AG04449 (cell line): ENCODE measurements at places on chromosomes 2 and 18.

DNA sequence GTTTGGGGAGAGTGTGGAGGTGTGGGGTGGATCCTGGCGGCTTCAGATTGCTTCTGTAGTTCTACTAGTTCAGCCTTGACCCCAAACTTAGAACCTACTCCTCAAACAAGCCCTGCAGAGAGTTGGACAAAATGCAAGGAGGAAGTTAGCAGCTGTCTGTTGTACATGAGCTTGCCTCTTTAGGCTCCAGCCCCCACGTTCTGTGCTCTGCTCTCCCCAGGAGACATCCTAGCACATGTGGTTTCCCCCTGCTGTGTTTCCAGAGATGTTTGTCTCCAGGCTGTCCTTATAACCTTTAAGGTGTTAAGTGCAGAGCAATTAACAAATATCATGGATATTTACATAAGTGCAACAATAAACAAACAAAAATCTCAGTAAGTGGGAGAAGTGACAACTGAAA is 111.1 kb downstream of the ACOXL start:
- DNase-seq, result no peak

GRCh38 chr2:75246441-75247167 is 47.3 kb upstream of the TACR1 start:
- DNase-seq, result no peak

- no peak for DNase-seq
These were observed 60.9 kb upstream of the OSR1 start for GRCh38 chr2:19419211-19419880.

DNA sequence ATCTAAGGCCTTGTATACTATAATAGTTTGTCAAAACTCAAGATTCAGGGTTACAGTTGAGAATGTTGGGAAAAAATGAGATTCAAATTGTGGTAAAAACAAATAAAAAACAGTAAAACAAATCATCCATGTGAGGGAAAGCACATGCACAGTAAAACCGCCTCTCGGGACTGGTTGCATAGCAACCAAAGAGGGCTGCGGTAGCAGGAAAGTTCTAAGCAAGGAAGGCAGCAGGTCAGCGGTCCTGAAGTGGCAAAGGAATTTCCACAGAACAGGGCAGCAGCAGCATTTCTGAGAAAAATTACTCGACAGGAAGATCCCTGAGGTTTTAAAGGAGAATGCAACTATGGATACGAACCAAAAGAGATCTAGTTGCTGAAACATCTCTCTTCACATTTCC is 93.7 kb downstream of the DYNAP start:
- no peak for DNase-seq

GRCh38 chr2:215531284-215531683 is 95.4 kb upstream of the FN1 start:
- no peak for DNase-seq

DNA sequence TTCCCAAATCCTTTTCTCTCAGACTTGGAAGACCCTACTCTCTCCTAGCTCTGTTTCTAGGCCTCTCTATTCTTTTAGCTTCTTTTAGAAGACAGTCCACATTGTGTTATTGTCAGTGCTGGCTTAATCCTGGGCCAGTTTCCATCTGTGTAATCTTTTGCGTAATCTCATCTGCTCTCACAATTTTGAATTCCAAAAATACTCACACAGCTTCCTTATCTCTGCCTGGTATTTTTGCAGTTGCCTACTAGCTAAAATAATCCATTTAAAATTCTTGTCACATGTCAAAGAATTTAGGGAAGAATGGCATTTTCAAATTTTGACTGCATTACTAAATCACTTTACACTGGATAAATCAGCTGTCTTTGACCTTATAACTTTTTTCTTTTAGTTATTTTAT is 200.6 kb upstream of the MEX3C start:
- DNase-seq, result no peak

DNA sequence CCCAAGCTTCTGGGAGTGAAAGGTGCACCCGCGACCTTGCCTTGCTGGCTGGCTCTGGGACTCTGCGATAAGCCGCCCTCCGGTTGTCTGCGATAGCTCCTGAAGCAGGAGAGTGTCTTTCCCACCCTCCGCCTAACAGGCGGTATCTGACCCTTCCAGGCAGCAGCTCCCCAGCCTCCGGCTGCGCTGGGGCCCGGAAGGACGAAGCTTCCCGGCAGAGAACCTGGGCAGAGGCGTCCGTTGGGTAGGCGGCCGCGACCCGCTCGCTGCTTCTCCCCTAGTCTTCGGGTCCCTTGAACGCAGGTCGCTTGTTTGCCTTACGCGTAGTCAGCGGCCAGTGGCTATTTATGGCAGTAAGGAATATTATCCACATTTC is 446 bp upstream of the RHBDD1 start:
- DNase-seq, result no peak

DNA sequence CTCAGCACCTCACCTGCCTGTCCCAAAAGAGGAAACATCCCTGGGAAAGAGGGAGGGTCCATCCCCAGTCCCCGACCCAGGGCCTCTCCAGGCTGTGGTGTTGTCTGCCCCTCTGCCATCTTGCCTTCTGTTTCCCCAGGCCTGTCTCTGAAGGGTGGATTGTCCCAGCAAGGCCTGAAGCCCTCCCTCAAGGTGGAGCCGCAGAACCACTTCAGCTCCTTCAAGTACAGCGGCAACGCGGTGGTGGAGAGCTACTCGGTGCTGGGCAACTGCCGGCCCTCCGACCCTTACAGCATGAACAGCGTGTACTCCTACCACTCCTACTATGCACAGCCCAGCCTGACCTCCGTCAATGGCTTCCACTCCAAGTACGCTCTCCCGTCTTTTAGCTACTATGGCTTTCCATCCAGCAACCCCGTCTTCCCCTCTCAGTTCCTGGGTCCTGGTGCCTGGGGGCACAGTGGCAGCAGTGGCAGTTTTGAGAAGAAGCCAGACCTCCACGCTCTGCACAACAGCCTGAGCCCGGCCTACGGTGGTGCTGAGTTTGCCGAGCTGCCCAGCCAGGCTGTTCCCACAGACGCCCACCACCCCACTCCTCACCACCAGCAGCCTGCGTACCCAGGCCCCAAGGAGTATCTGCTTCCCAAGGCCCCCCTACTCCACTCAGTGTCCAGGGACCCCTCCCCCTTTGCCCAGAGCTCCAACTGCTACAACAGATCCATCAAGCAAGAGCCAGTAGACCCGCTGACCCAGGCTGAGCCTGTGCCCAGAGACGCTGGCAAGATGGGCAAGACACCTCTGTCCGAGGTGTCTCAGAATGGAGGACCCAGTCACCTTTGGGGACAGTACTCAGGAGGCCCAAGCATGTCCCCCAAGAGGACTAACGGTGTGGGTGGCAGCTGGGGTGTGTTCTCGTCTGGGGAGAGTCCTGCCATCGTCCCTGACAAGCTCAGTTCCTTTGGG is 47.2 kb downstream of the BOLA3 start:
- DNase-seq, result no peak

DNA sequence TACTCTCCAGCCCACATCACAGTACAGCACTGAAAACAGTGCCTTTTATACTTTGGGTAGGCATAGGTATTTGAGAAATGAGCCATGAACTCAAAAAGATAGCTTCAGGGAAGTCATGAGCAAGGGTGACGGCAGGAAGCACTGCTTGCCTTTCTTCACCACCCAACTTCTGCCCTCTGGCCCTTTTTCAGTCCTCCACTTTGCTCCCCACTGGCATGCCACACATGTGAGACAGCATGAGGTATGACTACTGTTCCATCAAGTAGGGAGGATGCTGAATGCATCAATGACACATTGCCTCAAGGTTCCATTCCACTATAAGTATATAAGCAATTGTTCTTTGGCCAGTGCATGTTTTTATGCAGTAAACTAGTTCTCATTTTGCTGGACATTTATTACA is 373.0 kb downstream of the NRXN1 start:
- DNase-seq, result no peak

- no peak for DNase-seq
These were observed 17.8 kb upstream of the GPR75 start for GRCh38 chr2:53877556-53877955.

GRCh38 chr2:162887087-162887486 is 48.5 kb upstream of the KCNH7 start:
- no peak for DNase-seq

- no peak for DNase-seq
These were observed 21.0 kb upstream of the TGFA start for GRCh38 chr2:70574618-70575017.

- no peak for DNase-seq
These were observed 176.6 kb downstream of the SH3RF3 start for GRCh38 chr2:109305490-109306167.

- no peak for DNase-seq
These were observed 3.1 kb downstream of the EGR4 start for GRCh38 chr2:73290049-73290839.

- no peak for DNase-seq
These were observed 619.5 kb upstream of the FANCL start for GRCh38 chr2:58860586-58860985.

DNA sequence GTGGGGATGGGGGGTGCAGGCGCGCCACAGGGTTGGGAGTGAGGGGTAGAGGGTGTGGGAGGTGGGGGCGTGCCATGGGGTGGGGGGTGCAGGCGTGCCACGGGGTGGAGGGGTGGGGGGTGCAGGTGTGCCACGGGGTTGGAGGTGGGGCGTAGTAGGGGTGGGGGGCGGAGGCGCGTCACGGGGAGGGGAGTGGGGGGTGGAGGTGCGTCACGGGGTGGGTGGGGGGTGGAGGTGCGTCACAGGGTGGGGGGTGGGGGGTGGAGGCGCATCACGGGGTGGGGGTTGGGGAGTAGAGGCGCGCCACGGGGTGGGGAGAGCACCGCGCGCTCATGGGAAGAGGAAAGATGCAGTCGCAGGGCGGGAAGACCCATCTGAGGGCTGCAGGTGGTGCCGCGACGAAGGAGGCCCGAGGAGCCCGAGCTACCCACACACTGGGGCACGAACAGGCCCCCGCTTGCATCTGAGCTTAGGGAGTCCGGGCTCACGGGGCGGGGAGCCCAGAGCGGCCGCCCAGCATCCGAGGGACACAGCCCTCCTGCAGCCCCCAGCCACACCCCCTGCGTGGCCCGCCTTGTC is 37.5 kb downstream of the SNED1 start:
- no peak for DNase-seq

GRCh38 chr2:203744091-203744490 is 37.7 kb downstream of the CD28 start:
- no peak for DNase-seq

- no peak for DNase-seq
These were observed 80.2 kb upstream of the NFU1 start for GRCh38 chr2:69517410-69517809.

DNA sequence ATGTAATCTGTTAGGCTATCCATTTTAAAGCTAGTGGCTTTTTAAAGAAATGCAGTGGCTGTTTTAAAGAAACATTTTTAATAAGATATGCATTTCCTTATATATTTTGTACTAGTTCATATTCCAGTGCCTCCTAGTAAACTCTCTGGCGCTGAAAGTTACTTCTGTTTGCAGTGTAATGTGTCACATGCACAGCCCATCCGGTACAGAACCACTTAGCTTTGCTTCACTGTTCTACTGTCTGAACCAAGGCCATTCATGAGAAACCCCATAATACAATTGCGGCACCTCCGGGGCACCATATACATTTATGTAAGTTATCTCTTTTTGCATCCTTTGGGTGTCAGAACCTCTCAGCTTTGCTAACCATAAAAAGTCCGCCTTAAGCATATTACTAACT is 114.6 kb upstream of the KCTD1 start:
- no peak for DNase-seq

DNA sequence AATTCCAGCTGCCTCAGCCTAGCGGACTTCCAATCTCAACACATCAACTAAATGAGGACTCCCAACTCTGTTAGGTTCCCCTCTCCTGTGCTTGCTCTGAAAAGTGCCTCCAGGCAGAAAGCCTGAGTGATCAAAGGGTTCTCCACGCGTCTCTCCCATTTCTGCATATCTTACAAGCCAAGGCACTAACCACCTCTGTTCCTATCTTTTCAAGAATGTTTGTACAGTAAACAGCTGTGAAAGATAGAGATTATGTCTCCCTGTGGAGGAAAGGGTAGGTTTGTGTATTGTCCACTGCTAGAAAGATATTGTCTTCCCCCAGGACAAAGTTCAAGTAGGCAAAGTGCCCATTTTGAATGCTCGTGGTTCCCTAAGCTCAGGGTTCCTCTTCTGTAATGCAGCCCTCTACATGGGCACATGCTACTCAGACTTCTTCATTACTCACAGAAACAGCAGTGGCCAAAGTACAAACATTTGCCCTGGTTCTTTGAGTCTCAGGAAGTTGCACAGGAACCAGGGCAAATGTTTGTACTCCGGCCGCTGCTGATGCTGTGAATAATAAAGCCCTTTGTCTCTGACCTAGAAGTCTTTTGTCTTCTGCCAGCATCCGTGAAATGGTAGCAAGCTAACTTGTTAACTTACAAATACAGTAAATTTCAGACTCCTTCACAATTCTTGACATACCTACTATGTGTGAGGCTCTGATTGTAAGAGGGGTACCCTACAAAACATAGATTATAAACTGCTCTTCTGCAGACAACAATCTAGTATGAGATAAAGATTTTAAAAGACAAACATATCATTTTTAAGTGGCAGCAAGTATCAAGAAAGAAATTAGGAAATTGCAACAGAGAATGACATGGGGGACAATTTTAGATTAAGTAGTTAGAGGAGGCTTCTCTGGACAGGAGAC is 44.5 kb downstream of the PKDCC start:
- DNase-seq, result no peak

GRCh38 chr2:237943395-237944094 is 23.3 kb upstream of the UBE2F start:
- no peak for DNase-seq

DNA sequence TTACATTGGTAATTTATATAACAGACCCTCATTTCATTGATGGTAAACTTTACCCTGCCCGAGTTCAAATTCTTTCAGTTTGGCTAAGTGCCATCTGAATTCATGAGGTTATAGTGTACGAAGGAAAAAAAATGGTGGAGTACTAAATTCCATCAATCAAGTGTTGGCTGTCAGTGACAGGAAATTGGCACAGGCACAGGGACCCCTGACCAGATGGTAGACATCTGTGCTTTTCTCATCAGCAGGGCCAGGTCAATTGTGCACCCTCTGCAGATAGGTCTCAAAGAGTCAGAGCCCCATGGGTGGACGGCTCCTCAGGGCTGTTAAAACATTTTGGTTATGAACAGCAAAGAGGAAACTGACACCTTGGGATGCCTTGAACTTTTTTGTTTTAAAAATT is 439.2 kb downstream of the SETBP1 start:
- no peak for DNase-seq

DNA sequence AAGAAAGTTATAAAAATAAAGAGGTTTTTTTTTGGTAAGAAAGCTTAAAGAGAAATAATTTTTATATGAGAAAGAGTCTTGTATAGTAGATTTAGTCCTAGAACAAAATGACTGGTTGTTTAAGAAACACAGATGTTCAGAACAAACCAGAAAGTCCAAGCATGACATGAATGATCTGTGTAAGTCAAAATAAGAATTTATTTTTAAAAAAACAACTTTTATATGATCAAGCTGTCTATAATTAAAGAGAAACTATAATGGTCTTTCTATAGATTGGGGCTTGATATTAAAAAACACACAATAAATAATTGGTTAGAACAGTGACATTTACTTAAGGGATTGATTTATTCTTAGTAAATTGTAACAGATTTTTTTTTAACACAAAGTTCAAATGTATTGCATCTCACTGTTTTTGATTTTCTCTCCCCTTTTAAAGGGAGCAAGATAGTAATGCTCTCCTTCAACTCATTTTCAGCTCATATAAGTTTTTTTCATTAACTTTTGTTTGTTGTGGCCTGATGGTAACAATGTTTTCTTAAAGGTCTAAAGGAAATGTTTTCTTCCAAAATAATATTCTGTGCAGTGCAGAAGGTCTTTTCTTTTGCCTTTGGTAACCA is 1256.8 kb downstream of the LRP1B start:
- no peak for DNase-seq

GRCh38 chr2:79129804-79130203 is 9.5 kb downstream of the REG1A start:
- no peak for DNase-seq
